NCI-H1092 treated with DMSO at 0.1 percent for 48 hours (cell line): ENCODE measurements at places on chromosomes 3 and 15.

GRCh38 chr15:81242778-81243177 is 46.1 kb downstream of the IL16 start:
- no peak for DNase-seq

- DNase-seq = no peak
These were observed 49.4 kb upstream of the UBE2E1 start for GRCh38 chr3:23756206-23756840.

DNA sequence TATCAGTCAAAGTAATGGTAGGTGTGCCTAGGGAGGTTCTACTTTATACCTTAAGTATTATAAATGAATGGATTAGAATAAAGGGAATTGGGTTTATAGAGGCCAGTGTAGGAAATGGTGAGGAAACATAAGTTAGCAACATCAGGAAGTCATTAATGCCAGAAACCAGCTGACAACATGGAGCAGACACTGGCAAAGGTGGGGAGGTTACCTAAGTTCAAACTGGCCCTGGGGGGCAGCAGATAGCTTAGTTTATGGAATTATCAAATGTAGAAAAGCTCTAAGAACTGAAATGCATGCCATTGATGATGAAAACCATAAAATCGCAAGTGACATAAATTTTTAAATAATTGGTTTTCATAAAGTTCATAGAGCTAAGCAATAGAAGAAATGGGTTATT is 498.6 kb downstream of the NAALADL2 start:
- DNase-seq = no peak

- DNase-seq = no peak
These were observed 98.2 kb downstream of the IGF1R start for GRCh38 chr15:98746375-98747155.

DNA sequence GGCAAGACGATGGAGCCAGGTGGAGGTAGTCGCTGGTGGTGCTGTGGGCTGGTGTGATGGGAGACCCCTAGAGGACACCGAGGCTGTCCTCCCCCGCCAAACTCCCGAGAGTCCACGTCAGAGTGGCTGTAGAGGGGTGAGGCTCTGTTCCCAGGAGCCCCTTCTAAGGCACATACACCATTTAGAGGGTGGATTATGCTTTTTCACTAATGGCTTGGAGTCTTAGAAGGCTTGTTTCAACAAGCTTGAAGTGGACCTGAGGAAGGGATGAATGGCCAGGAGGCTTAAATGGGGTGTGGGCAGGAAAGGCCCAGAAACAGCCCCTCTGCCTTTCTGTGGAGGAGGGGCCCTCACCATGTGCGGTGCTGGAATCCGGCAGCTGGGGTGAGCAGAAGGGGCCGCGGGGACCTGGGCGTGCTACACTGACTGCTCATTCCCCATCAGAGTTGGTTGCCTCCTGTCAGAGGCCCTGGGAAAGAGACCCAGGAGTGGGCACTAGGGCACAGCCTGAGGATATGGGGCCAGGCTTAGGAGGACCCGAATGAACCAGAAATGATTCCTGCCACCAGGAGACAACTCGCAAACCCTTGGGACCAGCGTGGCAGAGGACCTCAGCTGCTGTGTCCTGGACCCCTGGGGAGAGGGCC is 66.2 kb downstream of the FEM1B start:
- no peak for DNase-seq

GRCh38 chr15:40045572-40046217 is 6.7 kb upstream of the SRP14 start:
- no peak for DNase-seq

- no peak for DNase-seq
These were observed 15.4 kb downstream of the SCN5A start for GRCh38 chr3:38634111-38634510.

GRCh38 chr3:171769461-171769860 is 40.8 kb downstream of the PLD1 start:
- no peak for DNase-seq

GRCh38 chr15:51731549-51732267 is 5.7 kb downstream of the LYSMD2 start:
- DNase-seq = no peak
